ENCODE measurements at places on chromosomes 11 and 22.

- DNase-seq = no peak
These were observed 9.2 kb upstream of the P2RY6 start for GRCh38 chr11:73262851-73263495.

DNA sequence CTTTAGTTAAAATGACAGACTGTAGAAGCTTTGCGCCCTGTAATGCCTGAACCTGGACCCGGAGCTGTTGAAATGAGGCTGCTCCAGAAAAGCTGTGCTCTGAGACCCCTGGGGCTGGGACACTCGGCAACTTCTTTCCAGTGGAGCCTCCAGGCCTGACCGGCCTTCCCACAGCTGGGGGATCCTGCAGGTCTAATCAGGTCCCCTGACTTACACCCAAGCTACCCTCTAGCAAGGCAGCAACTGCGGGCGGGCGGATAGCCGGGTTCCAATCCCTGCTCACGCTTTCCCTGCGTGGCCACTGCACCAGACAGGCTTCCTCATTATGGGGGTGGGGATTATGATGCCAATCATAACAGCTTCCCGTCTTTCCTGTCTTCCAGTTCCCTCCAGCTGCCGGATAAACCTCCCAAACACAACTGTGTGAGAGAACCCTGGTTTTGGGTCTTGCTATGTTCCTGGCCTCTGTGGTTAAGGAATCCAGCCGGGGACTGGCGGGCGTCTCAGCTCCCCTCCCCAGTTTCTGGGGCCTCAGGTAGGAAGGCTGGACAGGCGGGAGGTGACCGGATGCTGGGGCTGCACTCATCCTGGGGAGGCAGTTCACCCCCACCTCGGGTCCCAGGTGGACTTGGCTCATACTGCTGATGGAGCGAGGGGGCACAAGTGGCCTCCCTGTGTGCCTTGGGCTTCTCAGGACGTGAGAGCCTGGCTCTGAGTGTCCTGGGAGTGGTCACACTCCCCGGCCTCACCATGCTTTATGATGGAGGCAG lies 38.6 kb downstream of the PARVG start:
- DNase-seq = no peak

GRCh38 chr22:43293259-43293654 lies 49.9 kb downstream of the SCUBE1 start:
- DNase-seq = peak; percentile 72

DNA sequence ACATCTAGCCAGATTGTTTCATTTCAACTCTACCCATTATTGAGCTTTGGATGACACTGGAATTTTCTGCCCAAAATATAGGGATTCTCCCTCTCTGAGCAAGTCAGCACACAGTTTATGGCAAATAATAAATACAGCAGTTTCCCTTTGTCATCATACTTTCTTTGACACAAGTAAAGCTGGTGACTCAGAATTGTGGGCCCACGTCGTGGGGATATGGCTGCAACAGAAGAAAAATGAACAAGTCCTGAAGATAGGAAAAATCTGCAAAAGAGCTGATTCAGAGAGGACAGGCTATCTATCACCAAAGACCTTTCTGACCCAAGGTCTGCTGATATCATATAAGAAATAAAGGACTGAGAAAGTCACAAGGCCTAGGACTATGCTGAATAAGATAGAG lies 236.3 kb upstream of the ZC3H12C start:
- DNase-seq = no peak

- no peak for DNase-seq
These were observed 20.1 kb upstream of the SMIM35 start for GRCh38 chr11:118106789-118107335.

All from GM04504 (cell line).